Right lobe of liver (tissue), 6 donors: ENCODE measurements at places on chromosomes 11 and 22. TPM values are rescaled to one million over a fixed set of nuclear protein-coding genes. Genes with fewer than 3 reads are reported as not detected.

GRCh38 chr11:75453916-75454655, 21.1 kb upstream of the KLHL35 start:
- H3K4me3 ChIP-seq = no peak overlapping the region
- DNase-seq = no peak
- no peaks in the 10 kb centered on the region for H3K36me3 ChIP-seq
- H3K4me1 ChIP-seq = no peaks in the 10 kb centered on the region
- H3K27me3 ChIP-seq = no peaks in the 10 kb centered on the region
- H3K27ac ChIP-seq = no peak overlapping the region

DNA sequence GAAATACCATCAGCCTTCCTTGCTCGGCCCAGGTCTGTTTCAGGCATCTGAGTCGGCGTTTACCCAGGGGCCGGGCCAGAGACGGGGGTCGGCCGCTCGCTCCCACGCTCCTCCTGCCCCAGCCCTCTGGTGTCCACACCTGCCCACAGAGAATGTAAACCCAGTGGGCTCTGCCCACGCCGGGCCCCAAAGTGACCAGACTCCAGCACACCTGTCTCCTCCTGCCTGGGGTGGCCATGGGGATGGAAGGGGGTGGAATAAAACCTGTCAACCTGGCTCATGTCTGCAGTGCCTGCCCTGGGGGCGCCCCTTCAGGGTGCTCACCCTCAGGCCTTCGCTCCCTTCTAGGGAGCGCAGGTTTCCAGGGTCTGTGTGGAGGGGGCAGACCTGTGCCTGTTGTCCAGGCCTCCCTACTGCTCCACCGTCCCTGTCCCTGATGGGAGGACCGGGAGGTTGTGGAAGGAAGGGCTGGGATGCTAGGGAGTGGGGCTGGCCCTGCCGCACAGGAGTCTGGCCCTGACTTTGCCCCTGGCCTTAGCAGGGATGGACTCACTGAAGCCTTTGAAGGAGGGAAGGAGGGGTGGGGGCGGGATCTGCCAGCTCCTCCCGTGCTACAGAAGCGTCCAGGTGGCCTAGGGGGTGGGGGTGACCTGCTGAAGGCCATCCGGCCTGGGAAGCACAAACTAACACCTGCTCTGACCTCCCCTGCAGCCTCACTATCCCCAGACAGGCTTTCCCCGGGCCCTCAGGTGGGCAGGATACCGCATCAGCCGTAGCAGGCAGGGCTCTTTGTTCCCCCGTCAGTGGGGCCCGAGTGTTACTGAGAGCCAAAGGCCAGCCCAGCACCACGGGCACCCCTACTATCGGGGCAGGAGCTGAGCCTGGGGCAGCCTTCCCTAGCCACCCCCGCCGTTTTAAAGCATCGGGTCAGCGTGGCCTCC, 14.7 kb upstream of the ARHGAP8 start:
- H3K4me3 ChIP-seq = no peak overlapping the region
- H3K27ac ChIP-seq = no peak overlapping the region
- DNase-seq = peak; percentile 39
- no peaks in the 10 kb centered on the region for H3K4me1 ChIP-seq
- H3K27me3 ChIP-seq = no peaks in the 10 kb centered on the region

CAPRIN1 gene
- total RNA-seq = 87.5 TPM

GRCh38 chr11:130549393-130549999, 101.1 kb downstream of the ADAMTS15 start:
- H3K27me3 ChIP-seq = no peaks in the 10 kb centered on the region
- no peak overlapping the region for H3K27ac ChIP-seq
- H3K36me3 ChIP-seq = no peaks in the 10 kb centered on the region
- H3K4me1 ChIP-seq = no peaks in the 10 kb centered on the region
- H3K4me3 ChIP-seq = no peak overlapping the region

F2 gene
- total RNA-seq = 1,327 TPM

DNA sequence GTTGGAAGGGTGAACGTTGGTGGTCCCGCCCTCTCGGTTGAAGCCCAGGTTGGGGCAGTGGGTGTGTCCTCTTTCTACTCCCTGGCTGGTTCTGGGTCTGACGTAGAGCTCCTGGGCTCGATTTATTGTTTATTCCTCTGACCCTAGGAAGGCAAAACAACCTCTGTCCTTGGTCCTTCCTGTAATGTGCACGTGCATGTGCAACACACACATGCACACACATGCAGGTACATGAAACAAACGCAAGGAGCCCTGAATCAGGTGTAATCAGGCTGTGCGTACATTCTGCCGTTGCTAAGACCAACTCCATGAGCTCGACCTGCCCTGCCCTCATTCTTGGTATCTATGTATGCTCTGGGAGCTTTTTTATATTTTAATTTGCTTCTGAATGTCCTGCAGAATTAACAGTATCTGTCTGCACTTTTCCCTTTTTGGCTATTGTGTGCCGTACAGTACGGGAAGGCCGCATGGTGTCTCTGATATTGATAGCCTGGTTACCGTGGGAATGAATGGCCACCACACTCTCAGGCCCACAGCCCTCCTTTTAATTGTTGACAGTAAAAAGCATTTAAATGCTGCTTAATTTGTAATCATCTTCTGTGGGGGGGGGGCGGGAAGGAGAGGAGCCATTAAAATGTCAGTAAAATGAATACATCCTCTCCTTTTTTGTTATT, 66.0 kb upstream of the NNMT start:
- DNase-seq = no peak
- H3K4me3 ChIP-seq = no peak overlapping the region
- no peaks in the 10 kb centered on the region for H3K36me3 ChIP-seq
- H3K4me1 ChIP-seq = peaks cover 5% of the 10 kb centered on the region

DNA sequence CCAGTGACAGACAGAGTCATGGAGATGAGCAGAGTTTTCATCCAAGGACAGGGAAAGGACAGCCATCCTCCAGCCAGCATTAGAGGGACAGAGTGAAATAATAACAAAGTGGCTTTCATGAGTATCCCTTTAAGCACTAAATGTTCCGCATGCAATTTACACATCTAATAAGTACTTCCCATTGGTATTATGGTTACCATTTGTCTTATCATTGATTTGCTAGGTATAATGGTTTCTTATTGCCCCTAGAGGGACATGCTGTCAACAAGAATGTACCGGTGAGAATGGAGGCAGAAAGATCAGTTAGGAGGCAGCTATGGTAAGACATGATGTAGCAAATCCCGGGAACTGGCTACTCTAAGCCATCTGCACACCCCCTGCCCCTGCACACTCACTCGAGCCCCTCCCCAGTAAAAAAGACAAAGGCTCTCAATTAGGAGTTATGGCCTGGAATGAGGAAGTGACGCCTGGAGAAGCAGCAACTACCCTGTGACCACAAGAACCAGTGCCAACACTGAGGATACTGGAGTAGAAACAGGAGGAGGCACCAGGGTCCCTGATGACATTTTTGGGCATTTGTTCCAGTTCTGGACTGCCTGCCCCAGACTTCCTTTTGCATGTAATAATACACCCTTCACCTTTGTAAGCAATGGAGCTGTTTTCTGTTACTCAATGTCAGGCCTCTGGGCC, 30.2 kb upstream of the HMGXB4 start:
- H3K4me3 ChIP-seq = no peak overlapping the region
- H3K27ac ChIP-seq = no peak overlapping the region
- no peak for DNase-seq
- H3K4me1 ChIP-seq = no peaks in the 10 kb centered on the region

DNA sequence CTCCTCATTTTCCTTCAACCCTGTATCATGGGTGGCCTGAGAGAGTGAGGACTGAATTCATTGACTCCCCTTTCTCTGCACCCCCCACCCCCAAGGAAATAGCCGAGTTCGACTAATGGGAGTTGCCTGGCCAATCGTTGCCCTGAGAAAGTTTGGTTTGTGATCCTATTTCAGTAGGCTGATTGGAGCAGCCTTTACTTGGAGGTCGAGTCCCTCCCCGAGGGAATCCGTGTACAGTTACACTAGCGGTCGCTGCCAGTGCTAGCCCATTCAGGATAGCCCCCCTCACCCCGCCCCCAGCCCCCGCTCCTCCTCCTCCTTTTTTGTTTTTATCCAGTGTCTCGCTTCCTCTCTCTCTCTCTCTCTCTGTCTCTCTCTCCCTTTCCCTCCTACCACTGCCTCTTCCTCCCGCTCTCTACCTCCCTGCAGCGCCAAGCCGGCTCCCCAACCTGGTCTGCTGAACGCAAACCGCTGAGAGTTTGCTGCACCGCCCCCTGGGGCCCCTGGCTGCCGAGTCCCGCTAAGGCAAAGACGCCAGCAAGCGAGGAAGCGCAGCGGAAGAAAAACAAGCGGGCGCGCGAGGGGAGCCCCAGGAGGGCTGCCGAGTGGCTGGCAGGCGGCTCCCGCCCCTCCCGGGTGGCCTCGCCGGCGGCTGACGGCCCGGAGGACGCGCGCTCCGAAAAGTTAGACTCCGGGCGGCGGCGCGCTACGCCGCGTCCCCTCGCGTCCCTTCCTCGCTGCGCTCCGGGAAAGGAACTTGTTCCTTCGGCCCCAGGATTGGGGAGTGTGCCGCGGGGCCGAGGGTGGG, at the start of gene GRAMD1B:
GRAMD1B (plus strand) TSS at position 357 of the 808 bp plus-strand sequence. CDS start 524 bp downstream, outside the sequence.
- H3K27me3 ChIP-seq = no peaks in the 10 kb centered on the region
- peak; percentile 55 for DNase-seq
- peak within 1 kb of the TSS; percentile 49 for H3K4me3 ChIP-seq
- H3K36me3 ChIP-seq = no peaks in the 10 kb centered on the region
- H3K27ac ChIP-seq = peak within 1 kb of the TSS; percentile 51

GRCh38 chr11:118893662-118894061, 10.0 kb downstream of the CXCR5 start:
- H3K36me3 ChIP-seq = peaks cover 2% of the 10 kb centered on the region
- no peaks in the 10 kb centered on the region for H3K4me1 ChIP-seq
- H3K27ac ChIP-seq = no peak overlapping the region
- no peak for DNase-seq

MS4A15 gene
- not detected for total RNA-seq

- H3K27me3 ChIP-seq = no peaks in the 10 kb centered on the region
- no peak overlapping the region for H3K4me3 ChIP-seq
- H3K36me3 ChIP-seq = no peaks in the 10 kb centered on the region
- H3K27ac ChIP-seq = peak overlapping the region; percentile 81
Measured at GRCh38 chr11:73173755-73174494, 31.8 kb upstream of the FCHSD2 start.

GRCh38 chr11:44684859-44685281, 41.9 kb upstream of the TSPAN18 start:
- no peak overlapping the region for H3K4me3 ChIP-seq
- no peaks in the 10 kb centered on the region for H3K27me3 ChIP-seq
- H3K4me1 ChIP-seq = no peaks in the 10 kb centered on the region
- no peak for DNase-seq
- no peak overlapping the region for H3K27ac ChIP-seq
- H3K36me3 ChIP-seq = no peaks in the 10 kb centered on the region
